PC-3 (cell line): ENCODE measurements at places on chromosomes 6 and 20. TPM values are rescaled to one million over a fixed set of nuclear protein-coding genes. Genes with fewer than 3 reads are reported as not detected.

DNA sequence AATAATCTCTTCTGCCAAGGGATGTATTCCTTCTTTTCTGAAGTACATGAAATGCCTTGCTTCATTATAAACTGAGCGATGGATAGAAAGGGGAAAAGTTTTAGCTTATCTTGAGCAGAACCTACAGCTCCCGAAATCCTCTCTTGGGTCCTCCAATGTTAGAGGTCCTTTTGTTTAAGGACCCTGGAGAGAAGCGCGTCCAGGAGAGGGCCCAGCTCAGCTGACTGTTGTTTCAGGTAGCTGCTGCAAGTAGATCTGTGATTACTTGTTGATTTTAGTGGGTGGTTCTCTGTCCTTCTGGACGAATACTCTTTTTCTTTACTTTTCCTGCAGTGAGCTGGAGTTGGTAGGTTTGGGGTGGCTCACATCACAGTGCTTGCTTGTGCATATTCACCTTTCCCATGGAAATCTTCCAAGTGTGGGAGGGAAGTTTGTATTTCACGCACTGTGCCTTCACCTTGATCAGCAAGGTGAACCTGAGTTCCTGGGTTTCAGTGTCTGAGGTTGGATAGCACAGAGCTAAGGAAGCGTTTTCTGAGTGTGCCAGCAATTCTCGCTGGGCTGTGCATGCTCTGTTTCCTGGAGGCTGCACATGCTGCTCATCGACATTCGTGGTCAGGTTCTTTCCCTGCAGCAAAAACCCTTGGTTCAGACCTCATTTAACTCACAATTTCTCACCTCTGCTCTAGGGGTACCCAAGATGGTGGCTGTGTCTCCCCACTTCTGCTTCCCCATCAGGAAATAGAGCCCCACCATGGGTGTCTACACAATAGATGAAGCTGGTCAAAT, 176.3 kb downstream of the JARID2 start:
- no peak for DNase-seq

DNA sequence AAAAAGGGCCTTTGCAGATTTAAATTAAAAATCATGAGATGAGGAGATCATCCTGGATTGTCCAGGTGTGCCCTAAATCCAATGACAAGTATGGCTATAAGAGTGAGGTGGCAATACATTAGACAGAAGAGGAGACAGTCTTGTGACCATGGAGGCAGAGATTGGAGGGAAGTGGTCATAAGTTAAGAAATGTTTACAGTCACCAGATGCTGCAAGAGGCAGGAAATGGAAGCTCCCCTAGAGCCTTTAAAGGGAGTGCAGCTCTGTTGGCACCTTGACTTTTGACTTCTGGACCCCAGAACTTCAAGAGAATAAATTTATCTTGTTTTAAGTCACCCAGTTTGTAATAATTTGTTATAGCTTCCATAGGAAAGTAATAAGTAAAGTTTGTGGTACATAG, 61.1 kb downstream of the HMGN3 start:
- DNase-seq = no peak

MOCS3 gene
- total RNA-seq = 11.3 and 13.4 TPM in 2 replicates

GRCh38 chr6:5729813-5730517, 276.8 kb downstream of the NRN1 start:
- DNase-seq = no peak

- no peak for DNase-seq
Measured at GRCh38 chr20:63014287-63014686, 7.5 kb upstream of the BHLHE23 start.

DNA sequence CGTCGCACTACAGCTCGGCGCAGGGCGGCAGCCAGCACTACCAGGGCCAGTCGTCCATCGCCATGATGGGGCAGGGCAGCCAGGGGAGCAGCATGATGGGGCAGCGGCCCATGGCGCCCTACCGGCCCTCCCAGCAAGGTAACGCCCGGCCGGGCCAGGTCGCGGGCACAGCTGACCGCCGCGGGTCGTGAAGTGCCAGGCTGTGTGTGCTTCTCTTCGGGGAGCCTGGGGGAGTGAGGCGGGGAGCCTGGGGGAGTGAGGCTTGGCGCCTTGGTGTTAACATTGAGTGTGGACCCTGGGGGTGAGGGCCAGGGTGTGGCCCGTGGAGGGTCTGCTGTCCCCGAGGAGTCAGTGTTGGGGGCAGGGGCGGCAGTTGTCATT, 19.4 kb upstream of the MTG2 start:
- DNase-seq = no peak

GRCh38 chr6:72595812-72596211, 26.1 kb upstream of the KCNQ5 start:
- DNase-seq = no peak

- no peak for DNase-seq
Measured at GRCh38 chr6:101830501-101831031, 437.1 kb downstream of the GRIK2 start.

GRCh38 chr6:165920896-165921671, 246.6 kb downstream of the TBXT start:
- no peak for DNase-seq

FNDC1 gene
- total RNA-seq = not detected in 2 replicates

TNNC2 gene
- total RNA-seq = not detected in 2 replicates

TAAR2 gene
- not detected in 2 replicates for total RNA-seq

DNA sequence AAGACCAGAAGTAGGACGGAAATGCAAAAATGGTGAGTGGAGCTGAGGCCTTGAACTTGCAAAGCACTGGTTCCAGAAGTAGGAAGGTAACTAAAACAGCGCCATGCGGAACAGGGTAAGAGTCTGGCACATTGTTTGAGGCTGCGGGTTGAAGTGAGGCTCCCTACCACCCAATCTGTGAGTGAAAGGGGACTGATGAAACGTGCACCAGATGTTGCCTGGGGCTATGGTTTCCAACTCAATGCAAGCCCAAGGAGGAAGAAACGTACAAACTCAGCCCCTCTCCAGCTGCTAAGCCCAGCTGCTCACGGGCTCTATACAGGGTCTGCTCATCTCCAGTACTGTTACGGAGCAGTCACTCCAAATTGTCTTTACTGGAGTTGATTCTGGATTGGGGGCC, 68.7 kb upstream of the KCNK16 start:
- DNase-seq = no peak

TFAP2B gene
- not detected in 2 replicates for total RNA-seq

DNA sequence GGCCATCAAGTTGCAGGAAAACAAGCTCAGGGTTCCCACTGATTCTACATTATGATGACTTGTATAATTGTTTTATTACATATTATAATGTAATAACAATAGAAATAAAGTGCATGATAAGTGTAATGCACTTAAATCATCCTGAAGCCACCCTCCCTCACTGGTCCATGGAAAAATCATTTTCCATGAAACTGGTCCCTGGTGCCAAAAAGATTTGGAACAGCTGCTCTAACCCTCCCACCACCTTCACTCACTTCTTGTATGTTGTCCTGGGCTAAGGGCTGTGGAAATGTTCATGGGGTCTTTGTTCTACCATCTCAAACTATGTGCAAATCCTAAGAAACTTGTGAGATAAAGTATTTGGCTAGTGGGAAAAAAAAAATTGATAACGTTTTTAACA, 133.8 kb downstream of the LRRC1 start:
- no peak for DNase-seq

- DNase-seq = peak; percentile 40
Measured at GRCh38 chr20:46350201-46350985, 42.1 kb upstream of the CDH22 start.
